ENCODE measurements at places on chromosomes 1 and 21. TPM values are rescaled to one million over a fixed set of nuclear protein-coding genes. Genes with fewer than 3 reads are reported as not detected.

- DNase-seq, result no peak
Measured at GRCh38 chr1:184900507-184900906, 73.8 kb downstream of the NIBAN1 start.

DNA sequence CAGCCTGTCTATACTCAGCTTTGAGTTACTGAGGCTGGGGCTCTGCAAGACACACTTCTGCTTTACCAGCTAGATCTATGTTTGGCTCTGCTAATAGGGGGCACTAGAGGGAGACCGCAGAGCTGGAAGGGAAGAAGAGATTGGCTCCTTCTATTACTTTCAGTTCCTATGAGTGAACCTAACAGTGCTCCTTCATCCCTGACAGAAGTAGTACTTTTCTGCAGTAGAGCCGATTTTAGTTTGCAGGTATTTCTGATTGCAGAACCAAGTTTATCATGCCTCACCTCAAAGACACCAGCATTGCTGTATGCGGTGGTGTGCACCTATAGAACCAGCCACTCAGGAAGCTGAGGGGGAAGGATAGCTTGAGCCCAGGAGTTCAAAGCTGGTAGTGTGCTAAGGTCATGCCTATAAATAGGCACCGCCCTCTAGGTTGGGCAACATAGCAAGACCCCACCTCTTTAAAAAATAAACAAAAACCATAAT is 5.7 kb upstream of the ZDHHC18 start:
- DNase-seq, result no peak

- no peak for DNase-seq
Measured at GRCh38 chr1:100249155-100249536, 488 bp downstream of the DBT start.

DNA sequence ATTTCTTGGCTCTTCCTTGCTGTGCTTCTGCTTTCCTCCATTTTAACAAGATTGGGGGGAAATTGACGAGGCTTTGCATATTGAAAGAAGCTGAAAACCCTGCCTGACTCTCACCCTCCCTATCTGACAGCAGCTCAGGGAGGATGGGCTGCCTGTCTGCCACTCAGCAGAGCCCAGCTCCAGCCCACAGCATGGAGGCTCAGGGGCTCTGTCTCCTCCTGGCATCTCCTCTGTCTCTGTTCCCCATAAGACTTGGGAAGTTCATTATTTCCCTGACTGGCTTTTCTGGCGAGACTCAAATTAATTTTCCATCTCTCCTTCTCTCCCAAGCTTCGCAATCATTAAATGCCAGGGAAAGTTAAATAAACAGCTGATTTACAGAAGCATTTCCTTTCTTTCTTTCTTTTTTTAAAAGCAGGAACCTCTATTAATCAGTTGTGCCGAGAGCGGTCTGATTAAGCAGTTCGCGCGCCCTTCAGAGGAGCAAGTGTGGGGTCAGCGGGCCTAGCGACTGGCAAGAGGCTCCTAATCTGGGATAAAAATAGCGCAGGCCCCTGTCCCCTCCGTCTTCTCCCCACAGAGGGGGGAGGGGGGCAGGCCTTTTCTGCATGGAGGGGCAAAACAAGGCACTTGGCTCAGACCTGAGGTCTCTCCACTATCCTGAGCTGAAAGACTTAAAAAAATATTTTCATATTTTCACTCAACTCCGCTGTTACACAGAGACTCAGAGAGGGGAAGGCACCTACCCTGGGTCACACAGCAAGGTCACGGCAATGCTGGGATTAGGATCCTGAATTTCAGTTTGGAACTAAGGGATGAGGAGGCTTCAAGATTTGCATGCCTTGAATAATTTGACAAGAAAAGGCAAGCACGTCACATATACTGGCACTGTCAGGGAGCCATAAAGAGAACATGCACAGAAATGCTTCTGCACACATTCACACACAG is 170.4 kb downstream of the ACTL8 start:
- DNase-seq, result no peak

DNA sequence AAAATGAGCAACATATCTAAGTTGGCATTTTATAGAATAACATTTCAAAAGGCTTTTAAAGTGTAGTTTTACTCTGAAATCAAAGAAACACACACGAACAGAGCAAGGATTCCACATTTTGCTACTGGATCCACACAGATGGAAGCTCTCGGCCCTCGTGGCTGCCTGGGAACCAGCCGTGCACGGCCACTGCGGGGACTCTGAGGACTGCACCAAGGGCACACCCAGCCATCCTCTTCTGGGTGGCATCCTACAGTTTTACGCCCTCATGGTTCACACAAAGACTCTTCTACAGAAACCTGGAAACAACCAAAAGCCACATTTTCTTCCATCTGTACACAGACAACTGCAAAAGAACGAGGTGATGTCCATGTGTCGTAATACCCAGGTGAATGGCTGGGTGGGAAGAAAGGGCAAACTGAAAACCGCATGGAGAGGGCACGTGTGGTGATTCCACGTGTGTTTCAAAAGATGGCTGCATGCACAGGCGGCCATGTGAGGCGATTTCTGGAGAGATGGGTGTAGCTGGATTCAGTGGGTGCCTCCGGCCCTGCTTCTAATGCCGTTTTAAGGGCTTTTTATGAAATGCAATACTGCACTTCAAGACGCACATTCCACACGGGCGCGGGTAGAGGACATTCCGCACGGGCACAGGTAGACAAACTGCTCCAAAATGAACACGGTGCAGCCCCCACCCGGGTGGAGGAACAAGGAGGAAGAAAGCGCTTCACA is 8.1 kb downstream of the POFUT2 start:
- DNase-seq, result peak; percentile 73

DNA sequence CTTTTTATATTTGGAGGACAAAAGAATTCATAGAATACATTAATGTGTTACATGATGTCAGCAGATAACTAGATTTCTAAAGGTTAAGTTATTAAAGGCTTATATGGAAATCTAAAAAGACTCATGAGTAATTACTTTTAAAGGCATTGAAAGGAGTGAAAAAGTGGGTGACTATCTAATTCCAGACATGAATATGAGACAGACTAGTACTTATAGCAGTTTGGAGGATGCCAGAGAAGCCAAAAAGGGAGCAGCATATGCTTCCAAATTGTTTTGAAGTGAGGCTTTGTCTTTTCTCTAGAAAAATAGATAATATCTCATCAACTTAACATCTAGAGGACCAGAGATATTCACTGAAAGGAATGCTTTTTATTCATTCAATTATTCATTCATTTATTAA is 275.5 kb upstream of the CACYBP start:
- DNase-seq, result no peak

DNA sequence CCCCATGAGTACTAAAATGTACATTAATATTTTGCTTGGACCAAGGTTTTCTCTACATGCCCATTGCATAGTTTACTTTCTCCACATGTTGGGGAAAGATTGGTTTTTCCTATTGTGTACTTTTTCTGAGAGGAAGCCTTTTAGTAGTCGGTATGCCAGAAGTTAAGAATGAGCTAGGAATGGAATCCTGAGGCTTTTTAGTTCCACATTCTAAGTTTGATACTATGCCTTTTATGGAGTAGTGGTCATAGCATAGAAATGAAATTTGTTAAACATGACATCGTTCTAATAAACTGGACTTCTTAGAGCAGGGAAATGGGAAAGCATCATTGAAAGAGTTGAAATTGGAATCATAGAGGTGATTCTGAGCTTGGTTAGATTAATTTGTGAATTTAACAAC is 64.3 kb downstream of the BCL9 start:
- no peak for DNase-seq

DNA sequence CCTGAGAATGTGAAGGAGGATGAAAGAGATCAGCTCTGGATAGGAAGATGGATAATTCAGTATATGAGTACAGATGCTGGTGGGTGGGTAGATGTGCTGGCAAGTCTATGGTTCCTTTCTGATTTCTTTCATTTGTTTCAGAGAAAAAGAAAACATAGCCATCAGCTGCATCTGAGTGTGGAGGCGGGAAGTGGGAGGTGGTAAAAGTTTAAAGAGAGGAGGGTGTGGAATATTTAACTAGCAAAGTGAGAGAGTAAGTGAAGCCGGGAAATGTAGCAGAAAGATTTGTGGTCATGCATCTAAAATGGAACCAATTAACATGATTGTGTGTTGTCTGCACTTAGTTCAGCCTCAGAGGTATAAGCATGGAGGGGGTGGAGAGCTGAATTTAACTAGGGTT is 16.4 kb downstream of the RPE65 start:
- DNase-seq, result no peak

DNA sequence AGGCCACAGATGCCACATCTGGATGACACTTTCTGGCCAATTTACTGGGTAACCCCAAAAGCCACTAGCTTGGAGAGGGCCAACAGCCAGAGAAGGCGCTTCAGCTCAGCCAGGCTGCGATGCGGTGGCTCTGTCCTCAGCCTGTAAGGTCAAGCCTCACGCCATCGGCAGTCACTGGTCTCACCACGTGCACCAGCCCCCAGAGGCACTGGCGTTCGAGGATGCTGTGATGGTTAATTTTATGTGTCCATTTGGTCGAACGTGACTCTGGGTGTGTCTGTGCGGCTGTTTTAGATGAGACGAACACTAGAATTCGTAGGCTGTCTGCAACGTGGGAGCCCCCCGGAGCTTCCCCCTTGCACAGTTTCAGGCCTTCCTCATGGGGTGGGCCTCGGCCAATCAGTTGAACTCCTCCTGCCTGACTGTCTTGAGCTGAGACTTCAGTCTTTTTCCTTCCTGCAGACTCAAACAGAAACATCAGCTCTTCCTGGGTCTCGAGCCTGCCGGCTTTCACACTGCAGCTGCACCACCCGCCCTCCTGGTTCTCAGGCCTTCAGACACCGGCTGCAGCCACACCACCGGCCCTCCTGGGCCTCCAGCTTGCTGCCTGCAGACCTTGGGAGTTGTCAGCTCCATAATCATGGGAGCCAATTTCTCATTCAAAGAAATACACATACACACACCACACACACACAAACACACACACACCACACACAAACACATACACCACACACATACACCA is 41.6 kb upstream of the SLC45A1 start:
- no peak for DNase-seq

DNA sequence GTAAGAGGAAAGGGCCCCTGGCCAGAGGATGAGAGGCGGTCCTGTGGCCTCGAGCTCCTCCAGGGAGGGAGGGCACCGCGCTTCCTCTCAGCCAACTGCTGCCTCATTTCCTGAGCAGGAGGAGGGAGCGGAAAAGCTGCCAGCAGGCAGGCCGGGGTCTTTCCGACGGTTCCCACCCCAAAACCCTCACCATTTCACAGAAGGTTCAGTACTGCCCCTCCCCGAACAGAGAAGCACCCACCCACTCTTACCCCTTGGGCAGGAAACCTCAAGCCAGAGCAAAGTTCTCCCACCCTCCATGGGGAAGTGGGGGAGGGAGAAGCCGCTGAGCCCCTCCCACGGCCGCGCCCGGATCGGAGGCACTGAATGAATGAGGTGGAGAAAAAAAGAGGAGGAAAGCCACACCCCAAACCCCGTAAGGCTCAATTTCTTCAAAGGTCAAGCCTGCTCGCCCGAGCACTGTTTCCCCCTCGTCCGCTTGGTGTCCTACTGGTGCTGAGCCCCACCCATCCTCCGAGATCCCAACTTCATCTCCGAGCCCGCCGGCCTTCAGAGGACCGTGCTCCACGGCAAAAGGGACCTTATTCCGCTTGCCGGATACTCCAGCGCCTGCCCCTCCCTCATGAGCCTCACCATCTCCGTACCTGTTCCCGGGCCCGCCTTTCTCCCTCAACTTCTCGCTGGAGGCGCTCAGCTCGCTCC is 9.4 kb downstream of the TPM3 start:
- peak; percentile 62 for DNase-seq

DNA sequence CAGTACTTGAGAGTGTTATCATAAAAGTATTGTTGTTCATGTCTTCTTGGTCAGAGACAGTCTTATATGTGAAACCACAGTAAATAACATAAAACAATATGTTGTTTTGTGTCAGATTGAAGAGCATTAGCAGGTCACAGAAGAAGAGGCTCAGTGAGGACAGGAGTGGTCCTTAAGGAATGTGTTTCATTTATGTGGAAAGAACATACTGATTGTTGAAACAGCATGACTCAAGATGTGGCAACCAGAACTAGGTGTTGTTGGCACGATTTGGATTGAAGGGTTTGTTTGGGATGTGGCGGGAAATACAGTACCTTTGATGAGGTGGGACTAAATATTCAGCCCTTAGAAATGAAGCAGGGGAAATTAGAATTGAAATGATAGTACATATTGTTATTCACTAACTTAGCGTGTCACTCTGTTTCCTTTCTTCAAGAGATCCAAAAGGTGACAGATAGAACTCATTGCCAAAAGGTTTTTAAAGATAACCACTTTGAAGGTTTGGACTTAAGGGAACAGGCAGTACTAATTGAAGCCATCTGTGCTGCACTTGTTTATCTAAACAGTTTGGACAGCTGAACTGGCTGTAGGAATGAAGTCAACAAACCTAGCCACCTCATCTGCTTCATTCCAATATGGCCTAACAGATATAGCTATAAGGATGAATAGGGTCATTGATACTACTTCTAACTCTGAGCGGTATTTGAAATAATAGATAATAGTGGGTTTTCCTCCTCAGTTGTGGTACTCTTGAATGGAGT is 14.4 kb downstream of the RALGPS2 start:
- DNase-seq, result no peak

DNA sequence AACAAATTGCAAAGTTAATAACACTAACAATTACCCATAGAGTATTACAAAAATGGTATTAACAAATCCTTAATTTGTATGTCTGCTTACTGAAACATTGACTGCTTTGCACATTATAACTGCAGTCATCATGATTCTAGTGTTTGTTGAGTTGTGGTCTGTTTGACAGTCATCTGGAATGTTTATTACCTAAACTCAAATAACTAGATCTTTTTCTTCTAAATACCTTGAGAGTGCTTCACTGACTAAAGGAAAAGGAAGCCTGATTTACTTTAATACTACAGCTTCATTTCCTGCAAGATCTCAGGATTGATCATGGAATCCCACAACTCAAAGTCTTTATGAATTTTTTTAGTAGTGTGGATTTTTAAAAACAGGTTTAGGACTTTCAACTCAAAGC is 70.0 kb downstream of the HMCN1 start:
- DNase-seq, result no peak

DNA sequence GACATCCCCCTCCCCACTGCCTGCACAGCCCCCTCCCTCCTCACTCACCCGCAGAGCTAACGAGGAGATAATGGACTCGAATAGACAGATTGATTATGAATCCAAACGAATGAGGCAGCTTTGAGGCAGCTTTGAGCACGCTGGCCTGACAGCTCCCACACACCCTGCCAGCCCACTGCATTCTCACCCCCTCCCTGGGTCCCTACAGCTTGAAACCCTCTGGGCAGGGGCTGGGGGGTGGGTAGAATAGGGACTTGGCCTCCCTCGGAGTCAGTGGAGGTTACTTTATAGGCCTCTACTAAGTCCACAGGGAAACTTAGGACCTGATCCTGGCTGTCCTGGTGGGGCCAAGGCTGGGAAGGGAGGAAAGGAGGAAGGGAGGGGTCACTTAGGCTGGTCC is 1.9 kb downstream of the NTRK1 start:
- DNase-seq, result no peak

DNA sequence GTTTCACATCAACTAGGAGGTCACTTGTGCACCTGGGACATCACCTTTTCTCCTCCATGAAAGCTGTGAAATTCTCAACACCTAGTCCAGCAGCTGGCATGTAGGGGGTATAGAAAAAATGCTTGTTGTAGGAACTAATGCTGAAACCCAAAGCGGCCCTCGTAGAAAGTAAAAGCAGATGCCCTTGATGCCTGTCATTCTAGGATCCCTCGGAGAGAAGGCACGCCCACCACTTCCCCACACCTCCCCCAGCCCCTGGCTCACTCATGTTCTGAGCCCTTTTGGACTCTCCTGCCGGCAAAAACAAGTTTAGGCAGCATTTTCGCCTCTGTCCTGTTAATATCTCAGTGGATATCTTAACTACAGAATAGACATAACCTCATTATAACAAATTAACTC is 36.5 kb downstream of the RIPK4 start:
- DNase-seq, result no peak

The RCSD1 gene
- 3.7 TPM for total RNA-seq

The RGS13 gene
- total RNA-seq, result not detected

The RGSL1 gene
- not detected for total RNA-seq

The MAGI3 gene
- 14.2 TPM for total RNA-seq

The KLF17 gene
- total RNA-seq, result not detected
